Activated T-cell treated with anti-CD3 and anti-CD28 coated beads, Interleukin-2, amount 50 U/mL, for 4 hours (primary cell): ENCODE measurements at places on chromosomes 7 and 10.

GRCh38 chr10:66218289-66218688, 707.5 kb upstream of the LRRTM3 start:
- DNase-seq = no peak

DNA sequence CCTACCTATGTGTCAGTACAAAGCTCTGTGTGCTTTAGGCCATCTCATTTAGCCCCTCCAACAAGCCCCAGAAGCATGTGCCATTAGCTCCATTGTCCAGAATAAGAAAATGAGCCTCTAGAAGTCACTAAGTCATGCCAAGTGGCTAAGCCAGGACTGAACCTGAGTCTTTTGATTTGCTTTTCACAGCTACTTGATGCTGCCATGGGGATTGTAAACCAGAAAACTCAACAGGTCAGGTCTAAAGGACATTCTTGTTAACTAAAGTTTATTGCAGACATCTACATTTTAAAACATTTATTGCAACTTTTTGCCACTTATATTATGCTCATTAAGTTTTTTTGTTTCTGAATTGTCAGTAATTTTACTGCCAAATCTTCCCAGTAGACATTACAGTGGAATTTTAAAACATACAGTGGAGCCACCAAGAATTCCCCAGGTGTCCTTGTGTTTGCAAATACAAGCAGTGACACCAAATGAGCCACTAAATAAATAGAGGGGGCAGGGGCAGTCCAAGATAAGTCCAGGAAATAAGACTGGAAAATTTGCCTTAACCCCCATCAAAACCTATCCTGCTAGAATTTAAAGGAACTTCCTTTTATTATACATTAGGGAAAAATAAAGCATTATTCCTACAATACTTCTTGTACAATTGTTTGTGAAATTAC, 115.9 kb downstream of the RAPGEF5 start:
- no peak for DNase-seq

GRCh38 chr7:42831718-42832522, 80.0 kb downstream of the C7orf25 start:
- no peak for DNase-seq

- no peak for DNase-seq
These were observed 72.0 kb downstream of the GOLGA7B start for GRCh38 chr10:97921581-97922021.

- no peak for DNase-seq
These were observed 88.1 kb downstream of the SEPTIN14 start for GRCh38 chr7:55774327-55775050.

- DNase-seq = no peak
These were observed 44.5 kb downstream of the CSTF2T start for GRCh38 chr10:51654918-51655317.

GRCh38 chr10:114753126-114753525, 68.5 kb upstream of the FHIP2A start:
- DNase-seq = no peak

GRCh38 chr10:109913306-109913892, 9.9 kb downstream of the XPNPEP1 start:
- no peak for DNase-seq

- DNase-seq = peak; percentile 12
These were observed 551.7 kb downstream of the GRM8 start for GRCh38 chr7:126700807-126701604.

DNA sequence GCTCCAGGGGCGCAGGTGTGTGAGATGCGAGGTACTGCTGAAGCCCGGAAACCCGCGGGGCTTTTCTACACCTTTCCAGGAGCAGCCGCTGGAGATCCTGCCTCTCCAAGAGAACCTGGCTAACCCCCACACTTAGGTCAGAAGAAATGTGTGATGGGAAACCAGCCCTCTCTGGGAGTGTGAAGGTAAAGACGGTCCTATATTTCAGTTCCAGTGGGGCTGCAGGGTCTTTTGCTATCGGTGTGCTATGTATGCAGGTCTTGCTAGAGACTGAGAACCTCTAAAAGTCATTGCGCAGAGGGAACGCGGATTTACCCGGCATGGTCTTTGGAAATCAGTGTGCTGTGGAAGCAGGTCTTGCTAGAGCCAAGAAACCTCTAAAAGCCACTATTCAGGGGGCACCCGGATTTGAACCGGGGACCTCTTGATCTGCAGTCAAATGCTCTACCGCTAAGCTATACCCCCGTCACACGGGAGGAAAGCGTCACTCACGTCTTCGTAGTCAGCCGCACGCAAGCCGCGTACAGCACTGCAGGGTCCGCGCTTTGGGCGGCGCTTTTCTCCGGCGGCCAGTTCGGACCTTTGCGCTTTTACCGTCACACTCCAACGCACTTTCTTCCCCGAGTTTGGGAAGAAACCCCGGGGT, 46.0 kb downstream of the ZNF777 start:
- peak; percentile 25 for DNase-seq

DNA sequence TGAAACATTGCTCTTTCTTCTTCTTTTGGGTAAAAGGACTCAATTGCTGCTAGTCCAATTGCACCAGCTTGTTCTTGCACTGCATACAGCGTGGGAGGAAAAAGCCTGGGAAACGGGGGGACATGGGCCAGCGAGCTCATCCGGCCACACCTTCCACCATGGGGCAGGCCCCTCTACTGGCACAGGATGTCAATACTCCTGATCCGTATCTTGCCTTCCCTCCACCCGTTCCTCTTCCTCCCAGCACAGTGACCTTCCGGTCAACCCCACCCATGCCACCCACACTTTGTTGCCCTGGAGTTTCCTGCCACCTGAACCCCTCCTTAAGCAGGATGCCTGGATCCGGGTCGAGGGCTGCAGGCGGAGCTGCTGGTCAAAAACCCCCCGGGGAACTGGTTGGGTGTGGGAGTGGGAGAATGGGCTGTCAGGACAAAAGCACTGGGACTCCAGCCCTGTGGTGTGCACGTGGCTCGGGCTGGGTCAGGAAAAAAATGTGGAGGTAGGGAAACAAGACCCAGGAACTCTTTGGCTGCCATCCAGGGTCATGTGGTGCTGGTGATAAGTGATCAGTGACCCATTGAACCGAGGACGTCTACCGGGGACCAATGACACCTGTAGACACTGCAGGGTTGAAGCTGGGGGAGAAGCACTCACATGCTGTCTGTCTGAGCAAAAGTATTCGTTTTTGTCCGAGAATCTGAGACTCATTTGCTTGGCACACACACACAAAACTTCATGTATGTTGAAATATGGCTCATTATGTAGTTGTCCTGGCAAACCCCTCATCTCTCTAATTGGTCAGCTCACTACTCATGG, 8.1 kb downstream of the IL2RA start:
- no peak for DNase-seq

GRCh38 chr10:2933071-2933470, 134.3 kb upstream of the PFKP start:
- no peak for DNase-seq

- no peak for DNase-seq
These were observed 19.6 kb downstream of the ANXA11 start for GRCh38 chr10:80185578-80186299.

DNA sequence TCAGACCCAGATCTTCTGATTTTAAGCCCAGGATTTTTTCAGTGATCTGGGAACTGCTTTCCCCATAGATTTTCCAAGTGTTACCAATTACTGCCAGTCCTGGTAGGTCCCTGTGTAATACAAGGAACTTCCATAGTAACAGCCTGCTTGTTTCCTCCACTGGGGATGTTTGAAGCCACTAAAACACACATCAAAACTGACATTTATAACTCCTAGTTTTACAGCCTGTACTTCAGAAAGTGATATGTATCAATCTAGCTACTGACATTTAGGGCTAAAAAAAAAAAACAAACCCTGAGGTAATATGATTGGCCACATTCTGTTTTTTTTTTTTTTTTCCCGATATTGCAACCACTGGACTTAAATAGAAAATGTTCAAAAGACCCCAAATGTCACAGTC, 166.9 kb upstream of the SP4 start:
- DNase-seq = no peak

DNA sequence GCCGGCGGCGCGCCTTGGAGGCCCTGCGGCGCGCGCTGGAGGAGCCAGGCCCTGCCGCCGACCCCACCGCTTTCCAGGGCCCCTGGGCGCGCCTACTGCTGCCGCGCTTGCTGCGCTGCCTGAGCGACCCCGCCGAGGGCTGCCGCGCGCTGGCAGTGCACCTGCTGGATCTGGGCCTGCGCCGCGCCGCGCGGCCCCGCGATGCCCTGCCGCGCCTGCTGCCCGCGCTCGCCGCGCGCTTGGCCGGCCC, 280 bp downstream of the DNAAF5 start:
- no peak for DNase-seq

DNA sequence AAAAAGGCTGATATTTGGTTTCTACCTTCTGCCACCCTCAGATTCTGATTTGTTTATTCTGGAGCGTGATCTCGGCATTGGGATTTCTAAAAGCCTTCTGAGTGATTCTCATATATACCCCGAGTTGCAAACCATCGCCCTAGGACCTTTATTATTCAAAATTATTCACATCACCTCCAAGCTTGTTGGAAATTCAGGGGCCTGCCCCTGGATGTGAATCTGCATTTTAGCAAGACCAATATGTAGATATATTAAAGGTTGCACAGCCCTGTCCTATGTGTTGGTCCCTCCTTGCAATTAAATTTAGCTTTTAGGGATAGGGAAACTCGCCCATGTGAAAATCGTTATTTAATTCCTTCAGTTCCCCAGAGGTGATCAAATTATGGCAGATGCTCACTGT, 9.0 kb upstream of the CHN2 start:
- DNase-seq = no peak

- no peak for DNase-seq
These were observed 20.0 kb upstream of the SMO start for GRCh38 chr7:129168231-129169021.

GRCh38 chr7:28516390-28517172, 104.3 kb downstream of the CREB5 start:
- no peak for DNase-seq

- no peak for DNase-seq
These were observed 11.6 kb upstream of the CYTH3 start for GRCh38 chr7:6284055-6284400.

GRCh38 chr7:46932676-46933424, 649.1 kb downstream of the TNS3 start:
- DNase-seq = no peak

GRCh38 chr7:130458257-130458656, 17.4 kb upstream of the CEP41 start:
- DNase-seq = no peak

DNA sequence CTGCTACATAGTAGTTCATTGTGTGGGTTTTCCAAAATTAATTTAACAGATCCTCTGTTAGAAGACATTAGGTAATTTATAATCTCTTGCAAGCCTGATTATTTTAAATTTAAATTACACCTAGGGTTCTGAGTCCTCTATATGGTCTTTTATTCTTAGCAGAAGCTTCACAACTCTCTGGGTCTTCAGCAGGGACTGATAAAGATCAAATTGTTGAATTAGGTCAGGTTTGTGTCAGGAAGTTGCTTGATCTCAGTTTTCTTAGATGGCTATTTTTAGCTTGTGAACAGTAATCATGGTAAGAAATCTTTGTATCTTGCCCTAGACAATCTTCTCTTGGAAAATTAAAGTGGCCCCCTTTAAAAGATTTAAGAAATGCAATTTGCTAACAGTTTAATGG, 183.1 kb upstream of the HDAC9 start:
- no peak for DNase-seq

GRCh38 chr7:30206491-30206890, 71.7 kb downstream of the MTURN start:
- no peak for DNase-seq

DNA sequence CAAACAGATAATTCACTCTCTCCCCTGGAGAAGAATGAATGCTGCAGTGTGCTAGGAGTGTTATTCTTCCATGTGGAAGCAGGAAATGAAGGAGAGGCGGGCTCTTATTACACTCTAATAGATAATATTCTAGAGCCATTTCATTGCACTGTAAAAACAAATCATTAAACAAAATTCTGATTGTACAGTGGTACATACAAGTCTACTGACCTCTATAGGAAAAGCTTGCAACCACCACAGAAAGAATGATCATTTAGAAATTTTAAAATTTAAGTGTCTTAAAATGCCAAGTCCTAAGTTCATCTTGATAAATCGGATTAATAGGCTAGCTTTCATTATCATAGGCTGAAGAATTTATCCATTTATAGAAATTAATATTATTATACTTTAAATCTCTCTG, 960.3 kb upstream of the LRRN3 start:
- DNase-seq = no peak

GRCh38 chr7:1666823-1667565, 3.1 kb upstream of the ELFN1 start:
- DNase-seq = no peak
